ENCODE measurements at places on chromosomes 1 and 21.
A peak's percentile ranks its signal among the peaks of the same experiment; 100 is the strongest.

DNA sequence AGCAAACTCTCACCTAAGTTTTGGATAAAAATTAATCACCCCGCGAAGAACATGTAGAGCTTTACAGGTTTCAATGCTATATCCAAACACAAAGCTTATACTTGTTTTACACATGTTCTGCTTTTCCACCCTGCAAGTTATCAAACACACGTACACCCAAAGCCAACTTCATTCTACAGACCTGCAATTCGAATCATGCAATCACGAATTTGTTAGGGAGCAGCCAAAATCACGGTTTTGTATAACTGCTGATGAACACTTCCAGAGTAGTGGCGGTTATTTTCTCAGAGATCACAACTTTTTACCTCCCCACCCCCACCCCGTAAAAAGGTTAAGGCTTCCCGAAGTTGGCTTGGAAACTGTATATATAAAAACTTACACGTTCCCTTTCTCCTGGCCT, 1.4 kb downstream of the HMGN1 start:
- peaks cover 34% of the 10 kb centered on the region for H3K4me1 ChIP-seq
- peaks cover 59% of the 10 kb centered on the region for H3K36me3 ChIP-seq
- H3K27me3 ChIP-seq: no peaks in the 10 kb centered on the region

GRCh38 chr1:117150316-117150715, 28.8 kb upstream of the TRIM45 start:
- H3K27me3 ChIP-seq: no peaks in the 10 kb centered on the region
- peaks cover 29% of the 10 kb centered on the region for H3K4me1 ChIP-seq
- peak overlapping the region; percentile 2 for H3K27ac ChIP-seq
- no peaks in the 10 kb centered on the region for H3K36me3 ChIP-seq

- no peak overlapping the region for H3K4me3 ChIP-seq
- peaks cover 68% of the 10 kb centered on the region for H3K27me3 ChIP-seq
- H3K27ac ChIP-seq: no peak overlapping the region
- peaks cover 9% of the 10 kb centered on the region for H3K4me1 ChIP-seq
- H3K36me3 ChIP-seq: no peaks in the 10 kb centered on the region
- peak; percentile 79 for DNase-seq
Measured at GRCh38 chr1:205458777-205459566, 3.1 kb upstream of the BLACAT1 start.

DNA sequence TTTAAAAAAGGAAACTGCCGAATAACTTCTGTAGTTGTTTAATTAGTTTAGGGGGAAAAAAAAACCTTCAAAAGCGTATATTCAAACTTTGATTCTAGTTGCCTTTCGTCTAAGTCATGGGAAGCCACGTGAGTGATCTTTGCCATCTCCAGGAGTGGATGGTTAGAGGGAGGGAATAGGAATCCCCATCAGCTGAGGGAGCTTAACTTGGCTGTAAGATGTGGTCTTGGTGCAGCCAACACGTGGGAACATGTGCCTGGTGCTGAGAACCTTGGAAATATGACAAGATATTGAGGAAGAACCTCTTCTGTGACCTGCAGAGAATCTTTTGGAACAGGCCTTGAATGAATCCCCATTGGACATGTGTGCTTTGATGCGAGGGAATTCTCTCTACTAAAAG, 1.7 kb downstream of the BACE2 start:
- H3K36me3 ChIP-seq: no peaks in the 10 kb centered on the region
- H3K27me3 ChIP-seq: no peaks in the 10 kb centered on the region
- H3K27ac ChIP-seq: no peak overlapping the region
- peak; percentile 36 for DNase-seq
- H3K4me1 ChIP-seq: peaks cover 38% of the 10 kb centered on the region
- H3K4me3 ChIP-seq: peak overlapping the region; percentile 83

- H3K4me1 ChIP-seq: peaks cover 45% of the 10 kb centered on the region
- no peaks in the 10 kb centered on the region for H3K36me3 ChIP-seq
- H3K4me3 ChIP-seq: no peak overlapping the region
- peak overlapping the region; percentile 84 for H3K27ac ChIP-seq
- peak; percentile 6 for DNase-seq
- H3K27me3 ChIP-seq: no peaks in the 10 kb centered on the region
Measured at GRCh38 chr1:91555074-91555730, 54.6 kb downstream of the CDC7 start.

GRCh38 chr1:234925440-234926263, 203.0 kb downstream of the TOMM20 start:
- H3K36me3 ChIP-seq: no peaks in the 10 kb centered on the region
- H3K4me3 ChIP-seq: peak overlapping the region; percentile 26
- DNase-seq: peak; percentile 92
- H3K27ac ChIP-seq: peak overlapping the region; percentile 83
- peaks cover 20% of the 10 kb centered on the region for H3K4me1 ChIP-seq

- no peaks in the 10 kb centered on the region for H3K27me3 ChIP-seq
- no peak overlapping the region for H3K4me3 ChIP-seq
- no peaks in the 10 kb centered on the region for H3K36me3 ChIP-seq
- no peak overlapping the region for H3K27ac ChIP-seq
- no peaks in the 10 kb centered on the region for H3K4me1 ChIP-seq
Measured at GRCh38 chr1:14149431-14149830, 449.1 kb upstream of the KAZN start.

DNA sequence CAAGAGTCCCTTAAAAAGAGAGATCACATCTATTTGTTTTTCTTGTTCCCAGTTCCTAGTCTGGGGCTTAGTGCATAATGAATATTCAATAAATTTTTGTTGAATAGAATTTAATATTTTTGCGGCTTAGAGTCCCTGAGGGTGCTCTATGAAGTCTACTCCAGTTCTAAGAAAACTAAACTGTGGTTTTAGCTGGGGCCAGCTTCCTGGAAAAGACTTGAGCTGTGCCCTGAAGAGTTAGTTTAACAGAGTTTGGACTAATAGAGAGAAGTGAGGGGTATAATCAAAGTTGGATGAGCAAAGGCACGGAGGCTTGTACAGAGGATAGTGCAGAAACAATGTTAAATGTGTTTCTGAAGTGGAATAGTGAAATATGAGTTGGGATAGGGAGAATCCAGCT, 168.9 kb downstream of the FASLG start:
- DNase-seq: no peak
- H3K27me3 ChIP-seq: no peaks in the 10 kb centered on the region
- no peaks in the 10 kb centered on the region for H3K4me1 ChIP-seq
- no peak overlapping the region for H3K27ac ChIP-seq
- H3K4me3 ChIP-seq: no peak overlapping the region
